ENCODE measurements at places on chromosomes 6 and 20. TPM values are rescaled to one million over a fixed set of nuclear protein-coding genes. Genes with fewer than 3 reads are reported as not detected.

The NHSL1 gene
- 10.6 TPM for total RNA-seq

The TNXB gene
- total RNA-seq = 63.9 TPM

The BLCAP gene
- total RNA-seq = 31.0 TPM

The CMTR1 gene
- 44.8 TPM for total RNA-seq

Measured in fibroblast of lung (primary cell).